Thyroid gland (tissue), 4 donors: ENCODE measurements at places on chromosomes 2 and 18. TPM values are rescaled to one million over a fixed set of nuclear protein-coding genes. Genes with fewer than 3 reads are reported as not detected.

DNA sequence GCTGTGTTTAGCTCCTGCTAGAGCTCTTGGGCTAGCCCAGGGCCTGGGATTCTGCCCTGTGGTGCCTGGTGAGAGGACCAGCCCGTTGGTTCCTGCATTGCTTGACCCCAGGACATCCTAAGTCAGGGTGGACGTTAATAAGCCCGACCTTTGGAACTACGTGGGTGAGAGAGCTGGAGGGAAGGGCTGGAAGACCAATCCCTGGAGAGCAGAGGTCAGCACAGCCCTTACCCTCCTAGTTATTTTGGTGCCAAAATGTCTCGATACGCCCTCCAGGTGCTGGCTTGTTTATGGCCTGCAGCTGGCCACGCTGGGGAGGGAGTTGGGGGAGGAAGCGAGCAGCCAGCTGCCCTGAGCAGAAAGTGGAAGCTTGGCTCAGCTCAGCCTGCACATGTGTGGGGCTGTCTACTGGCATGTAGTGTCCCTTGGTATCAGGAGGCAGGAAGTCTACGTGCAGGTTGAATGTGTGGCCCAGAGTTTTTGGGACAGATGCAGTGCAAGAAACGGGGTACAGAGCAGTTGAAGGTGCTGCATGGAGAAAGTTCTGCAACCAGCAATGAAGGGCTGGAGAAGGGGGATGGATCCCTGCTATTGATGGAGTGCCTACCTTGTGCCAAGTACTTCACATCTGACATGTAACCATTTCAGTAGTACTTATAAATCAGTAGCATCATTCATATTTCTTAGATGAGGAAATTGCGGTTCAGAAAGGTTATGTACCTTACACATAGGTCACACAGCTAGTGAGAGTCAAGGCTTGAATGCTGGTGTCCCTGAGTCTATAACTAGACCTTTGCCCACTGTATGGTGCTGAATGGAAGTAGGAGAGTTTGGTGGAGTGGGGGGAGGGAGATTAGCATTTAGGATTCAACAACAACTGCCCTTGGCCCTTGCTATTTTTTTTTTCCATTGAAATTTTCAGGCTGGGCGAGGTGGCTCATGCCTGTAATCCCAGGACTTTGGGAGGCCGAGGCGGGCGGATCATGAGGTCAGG, 5.0 kb upstream of the DGKD start:
- DNase-seq = no peak
- no peak overlapping the region for H3K27ac ChIP-seq
- no peaks in the 10 kb centered on the region for H3K36me3 ChIP-seq
- no peak overlapping the region for H3K4me3 ChIP-seq

DNA sequence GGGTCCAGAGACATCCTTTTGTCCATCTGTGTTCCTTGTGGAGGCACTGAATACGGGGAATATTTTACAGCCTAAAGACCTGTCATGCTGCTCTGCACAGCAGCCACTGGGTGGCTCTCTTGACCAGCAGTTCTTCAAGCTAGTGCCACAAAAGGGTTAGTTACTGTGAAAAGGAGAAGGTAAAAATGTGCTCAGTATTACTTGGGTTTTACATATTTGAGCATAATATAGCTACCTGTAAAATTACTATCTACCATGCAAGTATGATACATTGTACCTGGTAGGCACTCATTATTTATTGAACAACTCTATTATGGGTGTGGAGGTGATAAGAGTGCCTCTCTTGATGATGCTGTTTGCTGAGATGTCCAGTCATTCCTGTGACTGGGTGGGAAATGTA, 23.6 kb downstream of the FZD5 start:
- H3K27me3 ChIP-seq = no peaks in the 10 kb centered on the region
- no peaks in the 10 kb centered on the region for H3K36me3 ChIP-seq
- H3K27ac ChIP-seq = peak overlapping the region; percentile 33
- H3K4me3 ChIP-seq = no peak overlapping the region

DNA sequence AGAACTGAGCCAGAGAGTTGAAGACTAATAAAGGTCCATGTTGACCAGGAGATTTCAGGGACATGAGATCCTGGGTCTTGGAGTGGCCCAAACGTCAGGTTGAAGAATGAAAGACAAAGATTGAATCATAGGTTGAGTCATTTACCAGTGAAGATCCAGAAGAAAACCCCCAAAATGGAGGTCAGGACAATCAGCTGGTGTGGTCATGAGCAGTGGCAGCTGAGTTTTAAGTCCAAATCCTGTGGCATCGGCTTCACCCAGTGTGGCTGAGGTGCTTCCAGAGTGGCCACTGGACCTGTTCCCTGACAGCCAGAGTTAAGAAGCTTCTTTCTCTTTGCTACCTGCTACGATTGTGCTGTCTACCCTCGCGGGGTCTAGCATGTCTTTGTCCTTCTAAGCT, 234.0 kb downstream of the BCL2 start:
- H3K4me3 ChIP-seq = no peak overlapping the region
- DNase-seq = no peak
- no peaks in the 10 kb centered on the region for H3K4me1 ChIP-seq
- no peaks in the 10 kb centered on the region for H3K36me3 ChIP-seq
- no peaks in the 10 kb centered on the region for H3K27me3 ChIP-seq
- H3K27ac ChIP-seq = no peak overlapping the region

DNA sequence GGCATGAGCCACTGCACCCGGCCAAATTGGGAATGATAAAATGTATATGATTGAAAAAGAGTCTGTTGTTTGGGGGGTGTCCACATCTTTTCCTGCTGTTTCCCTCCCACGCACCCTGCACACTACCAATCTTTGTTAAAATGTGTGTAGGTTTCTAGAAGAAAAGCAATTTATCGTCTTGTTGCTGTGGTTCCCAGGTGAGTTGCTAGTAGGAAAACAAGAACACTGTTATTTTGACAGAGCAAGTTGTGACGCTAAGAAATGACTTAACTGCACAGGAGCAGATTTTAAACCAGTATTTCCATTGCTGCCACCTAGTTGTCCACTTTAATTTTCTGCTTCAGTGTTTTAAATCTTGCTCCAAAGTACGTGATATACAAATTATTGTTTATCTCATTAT, 21.0 kb upstream of the USP14 start:
- no peak overlapping the region for H3K4me3 ChIP-seq
- DNase-seq = no peak
- no peaks in the 10 kb centered on the region for H3K27me3 ChIP-seq

DNA sequence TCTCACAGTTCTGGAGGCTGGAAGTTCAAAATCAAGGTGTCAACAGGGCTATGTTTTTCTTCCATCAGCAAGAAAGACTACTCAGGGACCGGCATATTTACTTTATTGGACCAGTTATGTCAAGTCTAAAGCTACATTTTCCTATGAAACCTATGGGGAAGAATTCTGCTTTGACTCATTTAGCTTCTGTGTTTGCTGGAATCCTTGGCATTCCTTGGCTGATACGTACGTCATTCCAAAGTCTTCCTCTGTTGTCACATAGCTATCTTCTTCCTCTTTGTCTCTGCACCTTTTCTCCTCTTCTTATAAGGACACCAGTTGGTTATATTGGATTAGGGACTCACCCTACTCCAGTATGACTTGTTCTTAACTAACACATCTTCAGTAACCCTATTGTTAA, 137.4 kb upstream of the FBXO11 start:
- H3K4me1 ChIP-seq = no peaks in the 10 kb centered on the region
- no peak overlapping the region for H3K27ac ChIP-seq
- H3K4me3 ChIP-seq = no peak overlapping the region
- no peak for DNase-seq
- no peaks in the 10 kb centered on the region for H3K36me3 ChIP-seq

DNA sequence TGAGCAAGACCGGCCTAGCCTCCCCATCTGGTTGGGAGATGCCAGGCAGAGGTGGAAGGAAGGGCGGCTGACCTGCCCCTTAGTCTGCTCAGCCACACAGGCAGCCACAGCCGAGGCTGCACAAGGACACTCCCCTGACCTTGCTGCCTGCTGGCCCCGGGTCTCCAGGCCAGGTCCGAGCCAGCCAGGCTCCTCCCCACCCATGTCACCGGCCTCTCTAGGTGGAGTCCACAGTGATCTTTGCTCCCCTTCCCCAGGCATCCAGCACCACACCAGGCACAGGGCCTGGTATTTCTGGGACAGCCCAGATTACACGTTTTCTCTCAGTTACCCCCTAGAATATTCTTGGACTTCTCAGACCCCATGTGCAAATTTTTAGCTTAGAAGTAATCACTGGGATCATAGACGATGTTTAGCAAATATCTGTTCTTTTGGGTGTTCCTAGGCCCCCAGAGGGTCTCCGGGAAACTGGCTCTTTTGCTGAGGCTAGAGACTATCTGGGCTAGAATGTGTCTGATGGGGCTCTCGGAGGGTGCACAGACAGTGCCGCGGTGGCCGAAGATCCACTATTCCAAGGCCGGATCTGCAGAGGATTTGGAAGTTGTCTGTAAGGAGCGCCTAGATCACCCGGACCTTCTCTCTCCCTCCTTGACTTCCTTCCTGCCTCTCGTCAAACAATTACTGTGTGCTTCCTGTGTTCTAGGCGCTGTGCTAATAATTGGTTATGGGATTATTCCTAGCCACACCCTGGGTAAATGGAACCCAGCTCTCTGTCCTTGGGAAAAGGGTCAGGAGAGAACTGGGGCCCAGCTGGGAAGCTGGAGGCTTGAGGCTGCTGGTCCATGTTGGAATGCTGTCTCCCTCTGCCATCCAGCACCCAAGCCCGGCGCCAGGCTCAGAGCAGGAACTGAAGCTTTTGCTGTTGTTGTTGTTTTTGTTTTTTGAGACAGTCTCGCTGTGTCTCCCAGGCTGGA, 46.9 kb downstream of the ODC1 start:
- peaks cover 38% of the 10 kb centered on the region for H3K4me1 ChIP-seq
- no peaks in the 10 kb centered on the region for H3K27me3 ChIP-seq
- H3K36me3 ChIP-seq = no peaks in the 10 kb centered on the region
- no peak overlapping the region for H3K4me3 ChIP-seq

DNA sequence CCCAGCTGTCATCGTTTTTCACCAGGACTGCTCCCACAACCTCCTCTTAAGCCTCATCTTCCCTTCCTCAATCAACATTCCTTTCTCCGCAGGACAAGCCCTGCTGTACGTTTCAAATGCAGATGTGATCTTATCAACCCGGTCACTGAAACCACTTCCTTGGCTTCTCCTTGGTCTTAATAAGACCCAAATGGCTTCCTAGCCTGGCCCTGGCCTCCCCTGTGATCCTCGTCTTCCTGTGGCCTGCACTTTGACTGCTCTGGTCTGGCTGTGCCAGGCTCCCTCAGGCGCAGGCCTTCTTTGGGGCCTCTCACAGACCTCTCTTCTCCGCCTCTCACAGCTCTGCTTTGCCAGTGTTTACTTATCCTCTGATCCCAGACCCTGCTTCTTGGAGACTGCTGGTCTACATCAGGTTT, 4.7 kb upstream of the ADNP2 start:
- H3K27ac ChIP-seq = no peak overlapping the region
- no peak overlapping the region for H3K4me3 ChIP-seq
- no peaks in the 10 kb centered on the region for H3K27me3 ChIP-seq
- H3K4me1 ChIP-seq = no peaks in the 10 kb centered on the region

DNA sequence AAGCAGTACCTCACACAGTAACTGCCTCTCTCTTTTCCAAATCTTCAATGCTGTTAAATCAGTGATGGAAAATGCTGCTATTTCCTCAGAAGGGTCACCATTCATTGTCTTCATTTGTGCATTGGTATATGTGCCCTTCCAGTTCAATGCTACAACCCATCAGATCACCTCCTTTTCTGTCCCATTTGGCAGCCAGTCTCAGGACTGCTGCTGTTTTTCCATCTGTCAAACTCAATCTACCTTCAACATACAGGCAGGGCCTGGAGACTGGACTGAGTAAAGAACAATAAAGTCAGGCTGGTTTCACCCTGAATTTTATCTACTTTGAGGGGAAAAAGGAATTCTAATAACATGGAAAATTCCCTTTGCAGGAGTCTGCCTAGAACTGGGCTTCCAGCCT, 17.9 kb downstream of the ZNF385B start:
- no peak overlapping the region for H3K4me3 ChIP-seq
- no peaks in the 10 kb centered on the region for H3K4me1 ChIP-seq
- no peak overlapping the region for H3K27ac ChIP-seq
- no peaks in the 10 kb centered on the region for H3K27me3 ChIP-seq

GRCh38 chr2:61785583-61785982, 68.3 kb downstream of the FAM161A start:
- no peaks in the 10 kb centered on the region for H3K4me1 ChIP-seq
- no peak for DNase-seq
- H3K4me3 ChIP-seq = no peak overlapping the region
- no peak overlapping the region for H3K27ac ChIP-seq

DSC3 gene
- total RNA-seq = 0.33 TPM

RESP18 gene
- not detected for total RNA-seq

LRRTM1 gene
- total RNA-seq = not detected

GPR45 gene
- not detected for total RNA-seq
